ENCODE measurements at places on chromosomes 7 and 10.
A peak's percentile ranks its signal among the peaks of the same experiment; 100 is the strongest.

DNA sequence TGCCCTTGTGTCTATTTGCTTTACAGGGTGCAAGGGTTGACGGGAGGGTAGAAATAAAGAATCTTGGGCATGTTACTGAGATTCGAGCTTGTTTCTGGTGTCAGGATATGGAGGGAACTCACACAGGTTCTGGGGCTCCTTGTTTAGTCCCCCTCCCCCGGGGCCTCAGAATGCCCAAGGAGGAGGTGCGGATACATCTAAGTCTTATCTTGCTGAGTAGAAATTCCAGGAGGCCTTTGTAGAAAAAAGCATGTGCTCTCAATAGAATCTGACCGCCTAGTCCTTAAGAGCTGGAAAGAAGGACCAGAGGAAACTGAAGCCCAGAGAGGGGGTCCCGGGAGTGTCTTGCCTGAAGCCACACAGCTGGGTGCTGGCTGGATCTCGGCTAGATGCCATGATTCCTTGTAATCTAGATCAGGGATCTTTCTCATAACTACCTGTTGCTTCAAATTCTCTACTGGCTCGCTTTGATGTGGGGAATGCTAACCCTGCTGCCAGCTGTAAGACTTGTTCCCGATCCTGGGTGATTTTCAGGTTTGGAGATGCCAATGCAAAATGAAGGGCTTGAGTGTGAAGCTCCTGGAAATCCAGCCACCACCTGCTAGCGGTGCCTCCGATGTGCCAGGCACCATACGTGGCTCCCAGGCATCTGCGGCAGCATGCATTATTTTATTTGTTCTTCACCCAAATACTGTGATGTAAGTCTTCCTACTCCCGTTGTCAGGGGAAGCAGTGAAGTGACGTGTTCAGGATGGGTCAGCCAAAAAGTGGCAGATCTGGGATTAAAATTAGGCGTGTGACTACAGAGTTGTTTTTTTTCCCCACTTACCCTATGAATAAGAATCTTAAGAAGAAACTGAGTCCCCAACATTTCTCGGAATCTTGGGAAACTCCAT, 226.0 kb downstream of the TCF7L2 start:
- DNase-seq: no peak

GRCh38 chr7:113113912-113114311, 4.4 kb downstream of the SMIM30 start:
- no peak for DNase-seq

DNA sequence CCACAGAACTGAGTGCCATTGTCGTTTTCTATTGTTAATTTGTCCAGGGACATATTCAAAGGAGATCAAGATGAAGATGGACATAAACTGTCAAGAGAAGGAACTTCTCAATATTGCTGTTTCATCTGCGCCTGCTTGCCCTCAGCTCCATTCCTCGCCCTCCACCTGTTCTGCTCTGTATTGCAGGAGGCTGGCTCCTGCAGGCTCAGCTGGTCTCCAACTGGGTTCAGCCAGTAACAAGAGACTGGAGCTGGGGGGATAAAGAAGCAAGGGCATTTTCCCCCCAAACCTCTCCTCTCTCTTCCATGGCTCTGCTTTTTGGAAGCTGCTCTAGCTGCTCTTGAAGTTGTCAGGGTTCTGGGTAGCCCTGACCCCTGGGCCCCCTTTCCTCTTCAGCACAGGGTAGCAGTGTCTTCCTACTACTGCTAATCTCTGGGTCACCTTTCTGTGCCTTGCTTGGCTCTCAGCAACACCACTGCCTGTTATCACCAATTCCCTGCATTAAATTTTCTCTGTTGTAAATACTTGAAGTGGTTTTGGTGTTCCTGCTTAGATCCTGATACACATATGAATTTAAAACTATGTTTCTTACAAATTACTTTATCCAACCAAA, 149.0 kb upstream of the FGFR2 start:
- no peak for DNase-seq

DNA sequence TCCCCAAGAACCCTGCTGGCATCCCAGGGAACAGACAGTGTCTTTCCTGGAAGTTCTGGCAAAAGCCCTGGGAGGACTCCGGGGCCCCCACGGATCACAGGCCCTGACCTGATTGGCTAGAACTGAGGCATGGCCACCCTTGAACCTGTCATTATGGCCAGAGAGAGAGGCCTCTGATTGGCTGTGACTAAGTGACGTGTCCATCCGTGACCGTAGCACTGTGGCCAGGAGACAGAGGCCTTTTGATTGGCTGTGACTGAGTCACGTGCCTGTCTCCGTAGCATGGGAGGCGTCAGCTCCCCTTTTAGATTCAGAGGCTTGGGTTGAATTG, 163.8 kb downstream of the RGS10 start:
- no peak for DNase-seq

DNA sequence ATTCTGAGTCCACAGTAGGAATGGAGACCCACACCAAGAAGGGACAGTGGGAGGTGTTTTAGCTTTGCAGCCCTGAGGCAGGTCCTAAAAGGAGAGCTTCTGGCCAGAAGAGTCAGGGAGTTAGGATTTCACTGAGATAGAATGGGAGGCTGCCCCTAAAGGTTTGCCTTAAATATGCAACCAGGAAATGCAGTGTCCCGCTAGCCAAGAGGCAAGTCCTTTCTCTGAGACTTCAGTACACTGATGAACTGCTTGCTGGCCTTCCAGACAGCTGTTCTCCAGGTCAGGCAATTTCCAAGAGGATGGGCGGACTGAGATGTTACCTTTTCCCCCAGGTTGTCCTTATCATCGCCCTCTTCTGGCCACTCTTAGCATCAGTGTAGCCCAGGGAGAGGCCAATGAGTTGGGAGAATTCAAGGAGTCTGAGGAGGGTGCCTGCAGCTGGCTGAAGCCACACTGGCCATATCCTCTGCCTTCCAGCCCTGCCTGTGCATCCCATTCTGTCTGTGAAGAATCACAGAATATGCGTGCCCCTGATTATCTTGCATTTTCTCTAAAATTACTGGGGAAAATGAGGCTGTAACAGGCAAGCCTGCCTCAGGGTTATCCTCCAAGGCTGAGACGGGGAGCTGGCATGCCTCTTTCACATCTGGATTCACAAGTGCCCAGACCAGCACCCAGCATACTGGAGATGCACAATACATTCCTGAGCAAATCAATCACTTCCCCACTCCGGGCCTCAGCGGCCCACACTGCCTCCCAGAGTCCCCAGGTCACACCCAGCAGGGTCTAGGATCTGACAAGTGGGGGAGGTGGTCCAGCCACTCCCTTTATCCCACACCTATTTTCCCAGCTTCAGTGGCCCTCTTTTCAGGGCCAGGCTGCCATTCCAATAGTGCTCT, 2.4 kb downstream of the TLL2 start:
- no peak for DNase-seq

- no peak for DNase-seq
Observed at GRCh38 chr7:2944739-2945138, 98.9 kb downstream of the CARD11 start.

GRCh38 chr7:139118234-139118804, 8.8 kb upstream of the ZC3HAV1 start:
- DNase-seq: peak; percentile 75

GRCh38 chr7:8134089-8134733, 127.8 kb downstream of the ICA1 start:
- DNase-seq: no peak

GRCh38 chr10:132649651-132650360, 112.2 kb downstream of the INPP5A start:
- no peak for DNase-seq
